GM04503 (cell line): ENCODE measurements at places on chromosomes 16 and 17.

DNA sequence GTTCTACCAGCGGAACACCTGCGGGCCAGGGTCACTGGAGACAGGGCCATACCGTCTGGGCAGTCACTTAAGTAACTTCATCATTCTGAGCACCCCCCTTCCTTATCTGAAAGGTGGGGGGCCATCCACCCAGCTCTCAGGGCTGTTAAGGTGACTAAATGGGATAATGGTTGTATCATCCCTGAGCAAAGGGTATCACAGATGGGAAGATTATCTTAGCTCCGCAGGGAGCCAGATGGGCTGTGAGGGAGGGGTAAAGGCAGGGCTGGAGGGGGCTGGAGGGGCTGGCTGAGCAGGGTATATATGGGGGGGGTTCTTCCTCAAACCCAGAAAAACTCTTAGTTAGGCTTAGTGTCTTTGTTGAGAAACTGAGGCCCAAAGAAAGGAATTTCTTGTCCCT, 2.9 kb upstream of the CACNA1G start:
- DNase-seq, result no peak

- DNase-seq, result no peak
Measured at GRCh38 chr17:4154201-4154600, 11.2 kb downstream of the CYB5D2 start.

- DNase-seq, result no peak
Measured at GRCh38 chr17:72369366-72369765, 248.5 kb downstream of the SOX9 start.

GRCh38 chr17:50093807-50094206, 1.3 kb upstream of the PDK2 start:
- DNase-seq, result no peak

DNA sequence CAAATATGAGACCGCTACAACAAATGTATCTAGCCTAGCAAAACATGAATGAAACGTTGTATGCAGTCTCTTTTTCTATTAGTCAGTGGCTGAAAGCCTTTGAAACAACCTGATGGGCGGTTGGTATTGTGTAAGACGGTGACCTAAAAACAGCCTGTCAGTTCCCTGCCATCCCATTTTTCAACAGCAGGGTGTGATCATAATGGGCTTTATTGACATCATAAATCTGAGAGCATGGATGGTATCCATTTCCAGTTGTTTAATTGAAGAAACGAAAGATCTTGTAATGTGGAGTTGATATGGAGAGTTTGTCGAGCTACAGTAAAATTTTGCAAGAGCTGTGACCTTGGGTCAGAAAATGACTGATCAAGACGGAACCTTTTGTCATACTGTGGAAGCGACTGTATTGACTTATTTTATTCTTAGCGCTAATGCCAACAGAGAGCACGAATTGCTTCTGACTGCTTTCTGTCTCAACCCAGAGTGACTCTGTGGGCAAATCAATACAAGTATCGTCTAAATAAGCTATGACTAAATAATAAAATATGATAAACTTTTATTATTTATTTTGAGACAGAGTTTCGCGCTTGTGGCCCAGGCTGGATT, 12.3 kb upstream of the MEIOB start:
- no peak for DNase-seq

DNA sequence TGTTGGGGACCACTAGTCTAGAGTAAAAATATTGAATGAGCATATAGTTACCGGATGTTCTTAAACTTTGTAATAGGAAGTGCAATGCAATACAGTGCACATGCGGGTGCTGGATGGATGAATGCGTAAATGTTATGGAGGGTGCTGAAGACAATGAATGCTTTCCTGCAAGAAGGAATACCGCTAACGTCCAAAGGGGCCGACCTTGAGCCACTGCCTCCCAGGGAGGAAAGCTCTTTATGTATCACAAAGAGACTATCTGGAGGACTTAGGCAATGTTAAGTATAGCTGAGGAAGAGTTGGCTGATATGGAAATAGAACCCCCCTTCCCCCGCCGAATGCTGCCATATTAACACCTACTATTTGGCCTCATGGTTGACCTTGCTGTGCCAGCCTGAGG, 27.5 kb upstream of the SHCBP1 start:
- DNase-seq, result no peak

DNA sequence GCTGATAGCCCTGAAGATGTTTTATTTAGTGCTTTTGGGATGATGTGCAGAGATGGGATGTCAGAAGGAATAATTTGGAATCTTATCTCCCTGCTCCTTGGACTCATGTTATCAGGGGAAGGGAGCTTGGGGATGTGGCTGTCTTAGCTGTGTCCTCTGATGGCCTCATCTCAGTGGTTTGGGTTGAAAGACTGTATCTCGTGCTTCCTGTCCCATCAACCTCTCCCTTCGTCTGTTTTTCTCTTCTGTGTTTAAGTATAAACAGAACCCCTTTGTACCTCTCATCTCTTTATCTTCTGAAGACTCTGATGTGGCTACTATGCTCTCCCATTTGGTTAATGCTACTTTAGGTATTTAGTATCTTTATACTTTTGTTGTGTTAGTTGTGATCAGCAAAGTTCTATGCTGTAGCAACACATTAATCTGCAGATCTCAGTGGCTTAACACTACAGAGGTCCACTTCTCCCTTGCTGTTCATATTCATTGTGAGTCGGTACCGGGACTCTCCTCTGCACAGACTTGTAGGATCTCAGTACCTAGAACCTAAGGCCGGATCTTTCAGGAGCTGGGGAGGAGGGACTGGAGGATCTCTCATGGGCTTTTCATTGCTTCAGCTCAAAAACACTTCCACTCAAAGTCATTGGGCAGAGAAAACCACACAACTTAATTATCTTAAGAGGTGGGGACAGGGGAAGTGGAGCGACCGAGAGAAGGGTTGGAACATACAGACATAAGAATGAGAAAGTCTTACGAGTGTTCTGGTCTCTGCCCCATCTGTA, 28.8 kb downstream of the PRKCA start:
- no peak for DNase-seq

GRCh38 chr17:63546308-63547082, 3.8 kb upstream of the DCAF7 start:
- DNase-seq, result no peak

GRCh38 chr17:77593081-77593480, 365.4 kb upstream of the TNRC6C start:
- DNase-seq, result no peak

GRCh38 chr17:76243826-76244679, 3.8 kb upstream of the RNF157 start:
- no peak for DNase-seq

DNA sequence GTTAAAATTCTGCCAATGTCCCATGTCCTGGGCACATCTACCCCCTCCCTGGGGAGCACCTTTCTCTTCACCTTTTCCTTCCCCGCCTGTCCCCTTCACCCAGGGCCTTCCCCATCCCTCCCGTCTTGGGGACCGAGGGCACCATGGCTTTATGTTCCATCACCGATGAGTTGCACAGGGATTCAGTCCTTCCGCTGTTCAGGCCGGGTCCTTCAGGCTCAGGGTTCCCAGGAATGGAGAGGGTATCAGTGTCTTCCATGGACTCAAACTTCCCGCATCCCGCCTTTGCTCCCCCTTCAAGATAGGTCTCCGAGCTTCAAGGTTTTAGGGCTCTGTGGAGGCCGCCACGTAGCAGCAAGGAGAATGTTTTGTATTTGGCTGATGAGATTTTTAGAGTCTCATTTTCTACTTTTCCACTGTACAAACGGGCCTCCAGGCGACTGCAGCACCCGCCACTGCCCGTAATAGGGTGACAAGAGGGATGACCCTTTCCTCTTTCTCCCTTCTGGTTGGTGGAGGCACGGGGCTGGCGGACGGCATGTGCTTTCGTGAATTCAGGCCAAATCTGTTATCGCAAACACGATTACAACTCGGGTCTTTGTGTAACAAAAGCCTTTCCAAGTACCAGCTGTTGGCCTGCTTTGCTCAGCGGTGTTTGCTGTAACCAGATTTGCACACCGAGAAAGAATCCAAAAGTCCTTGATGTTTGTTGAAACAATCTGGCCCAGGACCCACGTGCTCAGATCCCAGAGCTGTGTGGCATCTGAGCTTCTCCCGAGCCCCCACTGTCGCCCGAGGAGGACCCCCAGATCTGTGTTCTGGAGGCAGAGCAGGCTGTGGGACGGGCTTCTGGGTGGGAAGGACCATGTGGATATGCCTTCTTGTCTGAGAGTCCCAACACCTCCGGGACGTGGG, 236.3 kb downstream of the SEC14L1 start:
- DNase-seq, result no peak

- no peak for DNase-seq
Measured at GRCh38 chr17:67020293-67020766, 24.0 kb upstream of the CACNG1 start.
